ENCODE measurements at places on chromosomes 3 and 15.

- H3K4me3 ChIP-seq, result no peak overlapping the region
- DNase-seq, result no peak
- H3K27me3 ChIP-seq, result peaks cover 2% of the 10 kb centered on the region
- no peaks in the 10 kb centered on the region for H3K36me3 ChIP-seq
Measured at GRCh38 chr3:188133646-188134045, 20.3 kb upstream of the LPP start.

GRCh38 chr3:64578797-64579196 lies 109.0 kb downstream of the ADAMTS9 start:
- no peak for DNase-seq
- H3K4me3 ChIP-seq, result no peak overlapping the region
- no peaks in the 10 kb centered on the region for H3K27me3 ChIP-seq
- H3K36me3 ChIP-seq, result no peaks in the 10 kb centered on the region

- H3K27ac ChIP-seq, result peak overlapping the region; percentile 42
- H3K27me3 ChIP-seq, result no peaks in the 10 kb centered on the region
- peaks cover 21% of the 10 kb centered on the region for H3K36me3 ChIP-seq
- DNase-seq, result no peak
- H3K4me3 ChIP-seq, result no peak overlapping the region
- H3K4me1 ChIP-seq, result peaks cover 28% of the 10 kb centered on the region
Measured at GRCh38 chr15:78461171-78461888, 23.3 kb downstream of the IREB2 start.

GRCh38 chr3:172277151-172277652 lies 171.1 kb downstream of the GHSR start:
- no peak for DNase-seq
- H3K27me3 ChIP-seq, result no peaks in the 10 kb centered on the region
- H3K27ac ChIP-seq, result no peak overlapping the region

DNA sequence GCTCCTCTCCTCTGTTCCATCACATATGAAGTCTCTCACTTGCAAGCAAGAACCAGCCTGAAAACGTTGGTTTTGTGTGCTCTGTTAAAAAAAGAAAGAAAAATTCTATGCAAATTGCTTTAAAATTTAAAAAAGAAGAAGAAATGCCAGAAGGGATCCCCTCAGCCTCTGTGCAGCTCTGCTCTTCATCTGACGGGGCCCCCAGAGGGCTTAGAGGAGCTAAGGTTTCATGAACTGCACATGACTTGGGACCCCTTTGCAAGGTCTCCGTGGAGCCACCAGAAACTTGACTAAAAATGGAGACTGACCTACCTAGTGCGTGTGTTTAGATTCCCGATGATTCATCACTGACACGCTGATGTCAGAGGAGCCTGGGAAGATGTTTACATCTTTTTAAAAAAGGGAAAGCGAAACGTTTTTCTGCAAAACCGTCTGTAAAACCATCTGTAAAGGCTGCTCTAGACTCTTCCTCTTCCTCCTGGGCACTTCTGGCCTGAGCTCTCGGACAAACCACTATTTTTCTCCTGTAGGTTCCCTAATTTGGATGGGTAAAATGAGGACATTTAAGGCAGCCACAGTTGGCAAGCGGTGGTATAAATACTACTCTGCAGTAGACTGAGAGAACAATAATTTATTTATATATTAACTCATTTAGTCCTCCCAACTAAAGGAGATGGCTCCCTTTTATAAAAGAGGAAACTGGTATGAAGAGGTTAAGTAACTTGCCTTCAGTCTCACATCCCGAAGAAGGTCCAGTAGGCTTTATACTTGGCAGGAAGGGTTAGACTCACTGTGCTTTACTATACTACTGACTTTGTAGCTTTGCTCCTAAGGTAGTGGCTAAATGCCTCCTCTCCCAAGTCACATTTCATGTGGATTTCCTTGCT lies 67.2 kb upstream of the POLG start:
- peaks cover 95% of the 10 kb centered on the region for H3K27me3 ChIP-seq
- H3K4me1 ChIP-seq, result peaks cover 6% of the 10 kb centered on the region
- no peak for DNase-seq
- no peaks in the 10 kb centered on the region for H3K36me3 ChIP-seq
- H3K4me3 ChIP-seq, result peak overlapping the region; percentile 27
- H3K27ac ChIP-seq, result no peak overlapping the region

DNA sequence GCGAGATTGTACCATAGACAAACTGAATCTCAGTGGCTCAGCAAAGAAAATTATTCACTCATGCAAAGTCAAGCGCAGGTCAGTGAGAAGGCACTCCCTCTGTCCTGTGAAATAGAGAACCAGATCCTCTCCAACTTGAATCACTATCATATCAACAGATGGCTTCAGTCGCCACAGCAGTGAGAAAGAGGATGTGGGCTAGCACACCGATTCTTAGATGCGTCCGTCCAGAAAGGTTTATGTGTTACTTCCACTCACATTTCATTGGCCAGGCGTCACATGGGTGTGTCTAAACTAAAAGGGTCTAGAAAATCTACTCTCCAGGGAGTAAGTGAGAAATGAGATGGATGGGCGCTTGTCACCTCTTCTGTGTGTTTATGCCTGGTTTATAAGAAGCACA lies 141.6 kb upstream of the KBTBD8 start:
- no peak for DNase-seq
- H3K4me1 ChIP-seq, result no peaks in the 10 kb centered on the region
- no peak overlapping the region for H3K27ac ChIP-seq
- no peak overlapping the region for H3K4me3 ChIP-seq
- peaks cover 9% of the 10 kb centered on the region for H3K27me3 ChIP-seq

GRCh38 chr3:130423064-130423463 lies 77.6 kb downstream of the COL6A5 start:
- H3K27ac ChIP-seq, result no peak overlapping the region
- peaks cover 3% of the 10 kb centered on the region for H3K27me3 ChIP-seq
- H3K4me1 ChIP-seq, result no peaks in the 10 kb centered on the region
- no peaks in the 10 kb centered on the region for H3K36me3 ChIP-seq
- no peak for DNase-seq

GRCh38 chr3:81270603-81271379 lies 490.7 kb downstream of the GBE1 start:
- DNase-seq, result no peak
- H3K4me1 ChIP-seq, result no peaks in the 10 kb centered on the region
- H3K27me3 ChIP-seq, result no peaks in the 10 kb centered on the region
- H3K4me3 ChIP-seq, result no peak overlapping the region

- peaks cover 11% of the 10 kb centered on the region for H3K36me3 ChIP-seq
- no peaks in the 10 kb centered on the region for H3K27me3 ChIP-seq
- H3K27ac ChIP-seq, result no peak overlapping the region
- no peak for DNase-seq
- peaks cover 5% of the 10 kb centered on the region for H3K4me1 ChIP-seq
Measured at GRCh38 chr3:25130724-25131520, 297.1 kb upstream of the RARB start.

DNA sequence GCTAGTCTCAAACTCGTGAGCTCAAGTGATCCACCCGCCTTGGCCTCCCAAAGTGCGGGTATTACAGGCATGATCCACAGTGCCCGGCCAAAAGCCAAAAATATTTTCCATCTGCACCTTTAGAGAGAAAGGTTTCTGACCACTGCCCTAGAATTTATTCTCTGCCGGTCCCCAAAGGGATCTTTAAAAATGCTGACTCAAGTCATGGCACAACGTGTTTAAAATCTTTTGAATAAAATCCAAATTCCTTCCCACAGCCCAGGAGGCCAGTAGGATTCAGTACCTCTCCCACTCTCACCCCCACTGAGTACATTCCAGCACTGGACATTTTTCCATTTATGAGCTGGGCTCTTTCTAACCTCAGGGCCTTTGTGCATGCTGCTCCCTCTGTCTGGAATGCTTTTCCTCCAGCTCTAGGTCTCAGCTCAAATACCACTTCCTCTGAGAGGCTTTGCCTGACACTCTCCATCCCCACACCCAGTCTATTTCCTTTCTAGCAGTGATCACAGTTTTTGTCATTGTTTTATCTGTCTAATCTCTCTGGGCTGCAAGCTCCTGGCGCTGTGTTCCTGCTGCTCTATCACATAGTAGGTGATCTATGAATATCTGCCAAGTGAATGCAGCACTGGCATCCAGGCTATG lies 502.9 kb downstream of the SHQ1 start:
- H3K27me3 ChIP-seq, result no peaks in the 10 kb centered on the region
- H3K4me1 ChIP-seq, result peaks cover 34% of the 10 kb centered on the region
- no peak overlapping the region for H3K27ac ChIP-seq
- no peaks in the 10 kb centered on the region for H3K36me3 ChIP-seq
- no peak for DNase-seq

- peak; percentile 20 for DNase-seq
- peak overlapping the region; percentile 42 for H3K27ac ChIP-seq
Measured at GRCh38 chr3:141229132-141229531, 2.5 kb upstream of the PXYLP1 start.

DNA sequence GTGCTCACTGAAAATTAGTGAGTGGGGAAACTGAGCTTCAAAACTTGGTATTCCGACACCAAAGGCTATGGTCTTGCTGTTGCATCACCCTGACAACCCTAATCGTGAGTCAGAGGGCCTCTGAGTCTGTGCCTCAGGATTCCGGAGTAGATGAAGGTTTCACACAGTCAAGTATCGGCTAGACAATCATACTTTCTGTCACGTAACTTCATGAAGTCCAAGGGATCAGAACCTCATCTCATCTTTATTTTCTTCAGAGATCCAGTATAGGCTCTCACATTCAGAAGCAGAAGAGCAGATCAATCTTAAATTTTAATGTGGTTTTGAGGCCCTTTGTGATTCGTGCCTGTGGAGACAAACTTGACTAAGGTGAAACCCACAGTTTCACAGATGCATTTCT lies 26.1 kb upstream of the NECTIN3 start:
- H3K4me1 ChIP-seq, result peaks cover 6% of the 10 kb centered on the region
- H3K27me3 ChIP-seq, result no peaks in the 10 kb centered on the region
- DNase-seq, result no peak

GRCh38 chr3:88807491-88808105 lies 299.8 kb upstream of the EPHA3 start:
- H3K4me3 ChIP-seq, result no peak overlapping the region
- H3K27ac ChIP-seq, result no peak overlapping the region
- no peaks in the 10 kb centered on the region for H3K27me3 ChIP-seq
- no peak for DNase-seq

GRCh38 chr3:138775254-138775595 lies 59.5 kb downstream of the PIK3CB start:
- no peaks in the 10 kb centered on the region for H3K27me3 ChIP-seq
- no peak overlapping the region for H3K4me3 ChIP-seq
- peaks cover 5% of the 10 kb centered on the region for H3K36me3 ChIP-seq

GRCh38 chr3:80023010-80023409 lies 255.2 kb upstream of the ROBO1 start:
- H3K27ac ChIP-seq, result no peak overlapping the region
- H3K4me1 ChIP-seq, result no peaks in the 10 kb centered on the region
- H3K4me3 ChIP-seq, result no peak overlapping the region
- peaks cover 2% of the 10 kb centered on the region for H3K27me3 ChIP-seq

DNA sequence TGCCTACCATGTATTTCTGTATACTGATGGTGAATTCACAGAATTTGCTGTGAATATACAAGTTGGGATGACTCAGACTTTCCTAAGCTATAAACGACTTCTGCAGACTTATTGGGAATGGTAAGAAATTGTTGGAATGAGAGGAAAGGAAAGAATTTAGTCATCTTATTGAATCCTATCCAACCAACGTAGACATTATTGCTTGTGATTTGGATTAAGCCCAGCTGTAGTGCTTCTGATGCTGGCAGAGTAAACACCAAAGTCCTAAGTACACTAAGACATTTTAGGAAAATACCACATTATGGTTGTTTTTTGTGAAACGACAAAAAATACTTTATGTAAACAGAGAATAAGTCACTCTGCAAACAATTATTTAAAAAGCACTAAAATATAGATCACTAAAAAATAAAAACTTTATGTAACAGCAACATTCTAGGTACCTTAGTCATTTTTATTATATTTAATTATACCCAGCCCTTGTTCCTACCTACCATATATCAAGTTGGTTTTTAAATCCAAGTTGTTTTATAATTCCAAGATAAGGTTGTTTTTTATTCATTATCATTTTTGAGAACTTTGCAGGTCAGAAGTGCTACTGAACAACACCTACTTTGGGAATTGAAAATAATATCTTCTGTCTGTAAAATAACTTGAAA lies 99.2 kb upstream of the MLF1 start:
- H3K36me3 ChIP-seq, result no peaks in the 10 kb centered on the region
- no peak overlapping the region for H3K27ac ChIP-seq

- DNase-seq, result no peak
- no peaks in the 10 kb centered on the region for H3K27me3 ChIP-seq
- no peaks in the 10 kb centered on the region for H3K4me1 ChIP-seq
- H3K27ac ChIP-seq, result no peak overlapping the region
- H3K4me3 ChIP-seq, result no peak overlapping the region
- no peaks in the 10 kb centered on the region for H3K36me3 ChIP-seq
Measured at GRCh38 chr3:55380561-55380960, 106.5 kb downstream of the WNT5A start.

DNA sequence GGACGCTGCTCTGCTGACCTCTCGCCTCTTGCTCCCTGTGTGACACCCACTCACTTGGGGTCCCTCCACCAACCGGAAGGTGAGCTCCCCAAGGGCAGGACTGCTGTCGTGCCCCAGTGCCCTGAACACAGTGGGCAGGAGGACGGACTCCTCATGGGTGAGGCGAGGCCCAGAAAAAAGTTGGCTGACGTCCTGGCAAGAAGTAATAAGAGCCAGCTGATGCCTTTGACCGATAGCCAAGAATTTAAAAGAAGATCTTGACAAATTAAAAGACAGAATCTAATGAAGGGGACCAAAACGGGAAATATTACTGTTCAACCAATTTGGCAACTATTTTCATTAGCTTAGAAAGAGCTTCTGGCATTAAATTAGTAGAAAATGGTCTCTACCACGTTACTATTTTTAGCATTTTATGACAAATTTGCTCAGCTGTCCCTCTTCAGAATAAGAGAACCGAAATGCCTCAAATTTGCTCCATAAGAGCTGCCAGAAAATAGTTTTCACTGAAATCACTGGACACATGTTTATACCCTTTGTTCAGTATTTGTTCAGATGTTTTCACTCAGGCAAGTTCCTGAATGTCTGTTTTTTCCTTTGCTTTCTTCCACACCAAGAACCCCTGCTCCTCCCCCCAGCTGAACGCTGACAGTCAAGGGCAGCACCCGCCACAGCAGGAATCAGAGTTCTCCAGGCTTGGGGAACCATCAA lies 60.5 kb downstream of the XXYLT1 start:
- no peak for DNase-seq
- peaks cover 5% of the 10 kb centered on the region for H3K36me3 ChIP-seq
- no peaks in the 10 kb centered on the region for H3K27me3 ChIP-seq

DNA sequence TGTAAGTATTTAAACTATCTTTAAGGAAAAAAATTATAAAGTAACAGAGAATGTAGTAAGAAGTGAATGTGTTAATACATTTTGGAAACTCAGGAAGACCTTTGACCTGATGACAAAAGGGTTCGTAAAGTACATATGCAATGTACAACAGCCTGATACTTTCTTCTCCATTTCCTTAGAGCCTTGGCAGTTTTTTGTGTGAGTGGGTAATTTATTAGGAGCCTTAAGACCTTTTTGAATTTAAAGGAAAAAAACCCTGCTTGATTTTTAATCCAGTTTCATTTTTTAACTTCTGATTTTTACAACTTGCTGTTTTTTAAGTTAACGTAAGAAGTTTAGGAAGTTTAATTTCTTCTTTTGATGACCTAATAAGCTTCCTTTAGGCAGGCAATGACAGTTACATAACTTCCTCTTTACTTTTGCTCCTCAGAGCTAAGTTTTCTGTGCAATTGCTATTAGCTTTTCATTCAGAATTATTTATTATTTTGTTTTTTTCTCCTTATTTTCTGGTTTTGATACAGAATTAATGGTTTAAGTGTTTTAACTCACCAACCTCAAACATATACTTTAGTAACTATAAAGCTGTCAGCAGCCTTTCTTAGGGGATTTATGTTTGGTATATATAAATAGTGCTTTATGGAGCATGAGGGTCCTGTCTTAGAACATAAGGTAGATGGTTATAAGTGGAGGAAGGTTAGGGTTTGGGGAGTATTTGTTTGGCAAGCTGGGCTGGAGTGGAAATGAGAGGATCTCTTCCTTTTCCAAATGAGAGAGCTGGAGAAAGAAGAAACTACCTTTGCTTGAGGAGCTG lies 35.2 kb downstream of the ARMC8 start:
- H3K4me3 ChIP-seq, result no peak overlapping the region
- DNase-seq, result no peak
- H3K27me3 ChIP-seq, result no peaks in the 10 kb centered on the region

Data from type B pancreatic cell (in vitro differentiated cells).